ENCODE measurements at places on chromosomes 13 and 19.
A peak's percentile ranks its signal among the peaks of the same experiment; 100 is the strongest.

- DNase-seq, result no peak
These were observed 49.1 kb upstream of the MEDAG start for GRCh38 chr13:30857018-30857417.

DNA sequence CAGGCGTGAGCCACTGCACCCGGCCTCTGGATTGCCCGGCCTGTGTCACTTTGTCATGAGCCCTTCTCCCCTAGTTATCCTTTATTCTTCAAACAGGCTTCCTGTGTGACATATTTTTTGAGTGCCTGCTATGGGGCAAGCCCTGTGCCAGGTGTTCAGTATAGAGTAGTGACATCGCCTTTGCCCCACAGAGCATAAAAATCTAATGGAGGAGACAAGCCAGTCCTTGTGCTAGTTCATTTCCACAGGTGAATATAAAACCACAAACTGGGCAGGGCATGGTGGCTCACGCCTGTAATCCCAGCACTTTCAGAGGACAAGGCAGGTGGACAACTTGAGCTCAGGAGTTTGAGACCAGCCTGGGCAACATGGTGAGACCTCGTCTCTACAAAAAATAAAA is 43.2 kb downstream of the BBC3 start:
- DNase-seq, result no peak

GRCh38 chr19:12075538-12076139 is 11.1 kb downstream of the ZNF844 start:
- DNase-seq, result no peak

DNA sequence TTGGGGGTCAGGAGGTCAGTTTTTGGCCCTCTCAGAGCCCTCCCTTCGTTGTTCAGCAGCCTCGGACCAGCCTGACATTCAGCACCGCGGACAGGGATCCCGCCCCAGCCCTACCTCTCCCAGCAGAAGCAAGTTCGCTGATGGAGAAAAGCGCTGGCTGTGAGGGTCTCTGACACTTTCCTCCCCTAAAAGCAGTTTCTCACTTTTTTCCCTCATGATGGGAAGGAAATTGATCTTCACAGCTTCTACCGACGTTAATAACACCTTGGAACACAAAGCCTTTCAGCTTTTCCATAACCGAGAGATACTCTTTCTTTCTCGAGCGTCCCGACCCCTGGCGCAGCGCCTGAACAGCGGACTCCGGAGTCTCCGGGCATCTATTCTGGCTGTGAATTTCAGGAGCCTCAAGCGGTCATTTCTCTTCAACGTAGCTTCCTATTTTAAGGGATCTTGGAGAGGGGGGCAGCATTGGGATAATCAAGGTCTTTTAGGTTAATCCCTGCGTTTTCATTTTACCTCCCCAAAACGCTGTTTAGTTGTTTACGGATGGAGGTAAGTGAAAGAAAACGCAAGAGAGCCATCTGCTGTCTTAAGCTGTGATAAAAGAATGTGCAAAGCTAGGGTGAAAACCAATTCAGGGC is 467.2 kb downstream of the ITGBL1 start:
- DNase-seq, result no peak

DNA sequence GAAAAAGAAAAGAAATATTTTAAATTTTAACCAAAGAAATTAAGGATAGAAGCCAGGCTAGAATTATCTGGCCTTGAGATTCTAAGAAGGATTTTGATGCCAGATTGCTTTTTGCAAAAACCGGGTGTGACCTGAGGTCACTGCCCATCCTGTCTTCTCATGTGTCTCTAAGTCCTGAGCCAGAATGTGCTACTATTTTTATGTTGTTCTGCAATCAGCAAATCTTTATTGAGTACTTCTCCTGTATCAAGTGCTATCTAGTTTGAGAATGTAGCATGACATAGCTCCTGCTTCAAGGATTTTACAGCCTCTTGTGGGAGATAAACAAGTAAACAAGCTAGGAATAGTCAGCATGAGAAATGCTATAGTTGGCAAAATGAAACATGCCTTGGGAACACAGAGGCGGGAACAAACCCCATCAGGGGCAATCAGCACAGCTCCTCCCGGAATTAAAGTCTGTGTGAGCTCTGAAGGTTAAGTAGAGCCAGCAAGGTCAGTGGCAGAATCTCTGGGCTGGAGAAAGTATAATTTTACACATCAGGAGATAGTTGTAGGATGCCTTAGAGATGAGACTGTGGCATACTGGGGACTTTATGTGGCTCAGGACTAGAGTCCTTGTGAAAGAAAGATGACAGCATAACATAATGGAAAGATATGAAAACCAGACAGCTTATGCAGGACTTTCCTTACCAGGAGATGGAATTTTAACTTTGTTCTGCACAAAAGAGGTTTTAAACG is 899.5 kb upstream of the SLC10A2 start:
- DNase-seq, result no peak

DNA sequence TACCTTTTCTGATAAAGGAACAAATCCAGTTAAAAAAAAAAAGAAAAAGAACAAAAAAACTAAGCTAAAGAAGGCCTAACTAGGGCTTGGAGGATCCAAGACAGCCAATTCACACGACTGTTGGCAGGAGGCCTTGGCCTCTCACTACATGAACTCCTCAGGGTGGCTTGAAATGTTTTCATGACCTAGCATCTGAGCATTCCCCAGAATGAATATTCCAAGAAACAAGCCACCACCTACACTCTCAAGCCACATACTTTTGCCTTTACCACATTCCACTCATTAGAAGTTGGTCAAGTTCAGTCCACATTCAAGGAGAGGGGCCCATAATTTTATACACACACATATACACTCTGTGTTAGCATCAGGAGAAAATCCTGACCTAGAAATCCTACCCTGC is 97.6 kb upstream of the SIAH3 start:
- no peak for DNase-seq

DNA sequence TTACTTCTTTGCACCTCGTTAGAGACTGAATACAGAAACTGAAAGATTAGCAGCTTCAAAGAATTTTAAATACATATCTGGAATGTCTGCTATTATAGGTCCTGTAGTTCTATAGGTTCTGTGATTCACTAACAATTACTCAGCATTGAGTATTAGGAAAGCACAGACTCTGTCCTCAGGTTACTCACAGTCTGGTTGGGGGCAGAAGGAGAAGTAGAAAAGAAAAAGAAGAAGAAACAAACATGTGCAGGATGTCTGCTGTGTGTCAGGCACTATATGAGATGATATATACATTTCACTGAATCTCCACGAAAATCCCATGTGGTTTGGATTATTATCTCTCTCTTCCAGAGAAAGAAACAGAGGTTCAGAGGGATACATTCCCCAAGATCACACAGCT is 40.1 kb downstream of the SERTM1 start:
- no peak for DNase-seq

DNA sequence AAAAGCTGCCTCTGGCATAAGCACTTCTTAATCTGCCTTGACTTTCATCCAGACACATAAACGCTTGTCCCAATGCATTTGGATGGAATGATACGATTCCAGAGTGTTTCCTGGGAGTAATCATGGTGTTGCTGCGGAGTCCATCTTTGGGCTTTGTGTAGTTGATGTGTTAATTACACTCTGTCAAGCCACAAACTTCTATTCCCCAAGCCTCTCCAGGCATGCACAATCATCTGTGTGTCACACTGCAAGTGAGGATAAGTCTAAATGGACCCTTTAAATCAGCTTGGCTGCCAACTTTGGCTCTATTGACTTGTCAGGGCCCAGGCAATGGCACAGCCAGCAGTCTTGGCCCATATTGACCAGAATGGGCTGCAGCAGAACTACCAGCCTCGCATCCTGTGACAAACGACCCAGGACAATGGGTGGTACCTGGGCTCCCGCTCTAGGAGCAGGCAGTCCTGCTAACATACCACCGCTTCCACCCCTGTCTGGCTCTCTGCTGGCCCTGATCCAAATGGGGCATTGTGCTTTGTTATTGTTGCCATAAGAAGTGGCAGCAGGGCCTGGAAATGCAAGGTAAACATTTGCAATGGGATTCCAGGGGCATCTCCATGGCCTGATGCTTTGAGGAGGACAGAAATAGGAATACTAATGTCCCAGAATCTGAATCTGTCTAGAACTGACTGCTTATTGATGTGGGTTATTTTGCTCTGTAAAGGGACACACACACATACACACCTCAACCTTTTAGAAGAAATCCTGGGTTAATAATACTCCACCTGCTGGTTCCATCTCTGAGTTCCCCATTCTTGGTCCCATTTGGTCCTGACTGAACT is 127.2 kb downstream of the DNAJC15 start:
- no peak for DNase-seq

DNA sequence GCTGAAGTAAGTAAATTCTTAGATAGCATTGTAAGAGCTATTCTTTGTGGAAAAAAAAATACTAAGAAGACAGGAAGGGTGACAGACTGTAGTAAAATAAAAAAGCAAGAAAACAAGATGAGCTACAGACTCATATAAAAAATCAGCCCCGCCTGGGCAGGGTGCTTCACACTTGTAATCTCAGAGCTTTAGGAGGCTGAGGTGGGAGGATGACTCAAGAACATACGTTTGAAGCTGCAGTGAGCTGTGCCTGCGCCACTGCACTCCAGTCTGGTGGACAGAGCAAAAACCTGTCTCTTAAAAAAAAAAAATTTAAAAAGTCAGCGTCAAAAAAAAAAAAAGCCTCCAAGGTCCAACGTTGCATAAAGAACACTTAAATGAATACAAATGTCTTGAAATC is 102.1 kb downstream of the VWA8 start:
- no peak for DNase-seq

DNA sequence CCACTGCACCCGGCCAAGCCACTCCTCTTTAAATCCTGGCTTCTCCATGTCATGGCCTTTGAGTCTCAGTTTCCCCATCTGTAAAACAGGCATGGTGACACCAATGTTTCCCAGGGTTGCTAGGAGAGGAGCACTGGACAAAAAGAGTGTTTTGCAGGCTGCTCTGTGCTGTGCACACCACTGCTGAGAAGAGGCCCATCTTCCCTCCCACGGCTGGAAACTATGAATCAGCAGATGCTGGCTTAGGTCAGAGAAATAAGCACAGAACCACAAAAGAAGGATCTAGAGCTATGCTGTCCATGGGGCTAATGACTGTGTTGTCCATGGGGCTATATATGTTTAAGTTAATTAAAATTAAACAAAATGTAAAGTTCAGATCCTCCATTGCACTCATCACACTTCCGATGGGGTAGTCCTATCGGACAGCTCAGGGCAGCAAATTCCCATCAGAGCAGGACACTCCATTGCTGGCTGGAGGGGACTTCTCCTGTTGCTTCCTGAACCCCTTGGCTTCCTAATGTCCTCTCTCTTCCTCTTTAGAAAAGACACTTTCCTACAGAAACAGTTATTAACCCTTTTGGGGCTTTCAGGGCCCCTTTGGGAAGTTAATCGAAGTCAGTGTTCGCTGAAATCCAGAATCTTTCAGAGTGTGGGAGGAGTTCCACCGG is 37.1 kb downstream of the TSHZ3 start:
- DNase-seq, result peak; percentile 19

DNA sequence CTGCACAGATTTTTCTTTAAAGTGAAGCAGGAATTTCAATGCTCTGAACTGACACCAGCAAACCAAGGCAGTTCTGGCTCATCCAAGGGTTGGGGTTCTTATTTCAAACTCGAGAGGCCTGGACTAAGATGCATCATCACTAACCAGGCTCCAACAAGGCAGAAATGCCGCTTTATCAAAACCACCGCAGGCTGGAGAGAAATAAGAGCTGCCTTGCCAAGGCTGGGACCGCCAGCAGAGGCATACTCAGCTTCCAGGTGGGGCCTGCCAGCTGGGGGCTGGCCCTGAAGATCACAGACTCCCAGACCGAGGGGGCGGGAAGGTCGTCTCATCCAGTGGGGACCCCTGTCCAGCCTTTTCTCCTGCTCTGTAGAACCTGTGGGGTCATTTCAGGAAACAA is 37.4 kb upstream of the GAS6 start:
- DNase-seq, result no peak

- peak; percentile 15 for DNase-seq
These were observed 72.4 kb upstream of the CLDN10 start for GRCh38 chr13:95480131-95480545.

GRCh38 chr19:51253088-51253806 is 2.4 kb downstream of the SIGLECL1 start:
- no peak for DNase-seq

GRCh38 chr13:80824229-80824628 is 483.3 kb upstream of the SPRY2 start:
- DNase-seq, result no peak

GRCh38 chr13:40026174-40026585 is 370.7 kb downstream of the COG6 start:
- DNase-seq, result peak; percentile 85

DNA sequence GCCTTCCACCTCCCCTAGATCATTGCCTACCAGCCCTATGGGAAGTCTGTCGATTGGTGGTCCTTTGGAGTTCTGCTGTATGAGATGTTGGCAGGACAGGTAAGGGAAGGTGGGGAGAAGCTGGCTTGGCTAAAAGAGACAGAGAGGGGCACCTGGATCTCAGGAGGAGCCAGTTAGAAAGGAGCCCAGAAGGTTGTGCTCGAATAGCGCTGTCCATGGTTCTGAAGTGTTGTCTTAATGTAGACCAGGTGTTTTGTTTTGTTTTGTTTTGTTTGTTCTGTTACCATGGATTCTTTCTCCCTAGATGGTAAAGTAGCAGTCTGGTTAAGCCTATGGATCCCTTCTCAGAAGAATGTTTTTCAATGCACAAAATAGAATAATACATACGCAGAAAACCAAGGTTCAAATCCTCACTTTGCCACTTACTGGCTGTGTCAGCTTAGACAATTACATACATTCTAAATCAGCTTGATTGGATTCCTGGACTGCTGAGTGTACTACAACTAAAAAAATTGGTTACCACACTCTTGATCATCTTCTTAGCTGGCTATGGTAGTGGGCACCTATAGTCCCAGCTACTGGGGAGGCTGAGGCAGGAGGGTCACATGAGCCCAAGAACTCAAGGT is 5.9 kb upstream of the CACNG7 start:
- DNase-seq, result no peak

- DNase-seq, result no peak
These were observed 68.6 kb downstream of the CELF5 start for GRCh38 chr19:3292958-3293529.

GRCh38 chr19:43634506-43634871 is 5.2 kb downstream of the CADM4 start:
- no peak for DNase-seq

DNA sequence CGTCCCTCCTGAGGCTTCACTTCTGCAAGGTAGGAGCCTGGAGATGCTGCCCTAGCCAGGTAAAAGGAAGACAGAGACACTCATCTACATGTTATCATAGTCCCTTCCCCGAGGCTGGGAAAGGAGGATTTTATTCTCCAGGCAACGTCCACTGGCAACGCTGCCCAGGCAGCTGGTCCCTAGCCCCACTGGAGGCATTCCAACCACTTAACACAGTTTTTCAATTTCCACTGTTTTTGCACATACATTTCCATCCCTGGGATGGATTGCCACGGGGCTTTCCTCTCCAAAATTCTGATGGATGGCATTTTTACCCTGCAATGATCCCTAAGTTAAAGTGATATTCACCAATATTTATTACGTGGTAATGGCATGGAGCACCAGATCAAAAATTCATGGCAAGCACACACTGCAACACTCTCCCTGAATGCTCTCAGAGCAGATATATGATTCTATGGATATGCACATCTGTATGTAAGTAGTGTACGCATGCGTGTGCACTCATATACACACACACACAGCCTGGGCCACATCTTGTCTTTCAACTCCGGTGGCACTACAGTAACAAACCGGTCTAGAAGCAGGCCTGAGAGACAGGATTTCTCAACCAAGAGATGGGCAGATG is 322.3 kb upstream of the TSHZ3 start:
- no peak for DNase-seq

Measured in stimulated activated naive CD8-positive, alpha-beta T cell treated with anti-CD3 and anti-CD28 coated beads, Interleukin-15, amount 100 ng/mL, for 72 hours (primary cell).